CD8-positive, alpha-beta memory T cell (primary cell): ENCODE measurements at places on chromosomes 11 and 22.

GRCh38 chr11:4514196-4514595 lies 30.8 kb upstream of the OR52M1 start:
- no peak overlapping the region for H3K4me3 ChIP-seq
- no peak overlapping the region for H3K27ac ChIP-seq
- DNase-seq = no peak
- no peaks in the 10 kb centered on the region for H3K36me3 ChIP-seq

- H3K36me3 ChIP-seq = peaks cover 55% of the 10 kb centered on the region
- no peak for DNase-seq
- H3K27ac ChIP-seq = no peak overlapping the region
- peaks cover 8% of the 10 kb centered on the region for H3K4me1 ChIP-seq
Measured at GRCh38 chr22:41177622-41178424, 27.3 kb upstream of the L3MBTL2 start.

DNA sequence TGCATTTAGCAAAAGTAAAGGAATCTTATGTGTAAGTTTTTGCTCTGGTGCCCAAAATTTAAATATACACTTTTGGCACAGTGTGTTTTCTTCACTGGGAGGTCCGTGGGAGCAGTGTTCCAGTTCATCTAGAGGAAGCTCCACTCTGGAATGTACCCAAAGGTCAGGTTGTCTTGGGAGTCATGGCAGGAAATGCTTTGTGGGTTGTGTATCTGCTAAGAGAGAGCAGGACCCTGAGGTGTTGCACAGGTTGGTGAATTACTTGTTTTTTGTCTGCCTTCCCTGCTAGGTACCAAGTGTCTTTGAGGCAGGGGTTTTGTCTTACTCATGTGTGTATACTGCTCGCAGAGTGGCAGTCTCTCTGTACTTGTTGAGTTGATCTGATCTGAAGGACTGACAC lies 37.3 kb downstream of the DIXDC1 start:
- H3K27ac ChIP-seq = no peak overlapping the region
- no peak for DNase-seq
- no peak overlapping the region for H3K4me3 ChIP-seq
- H3K4me1 ChIP-seq = peaks cover 5% of the 10 kb centered on the region
- H3K36me3 ChIP-seq = no peaks in the 10 kb centered on the region
- peaks cover 6% of the 10 kb centered on the region for H3K27me3 ChIP-seq

DNA sequence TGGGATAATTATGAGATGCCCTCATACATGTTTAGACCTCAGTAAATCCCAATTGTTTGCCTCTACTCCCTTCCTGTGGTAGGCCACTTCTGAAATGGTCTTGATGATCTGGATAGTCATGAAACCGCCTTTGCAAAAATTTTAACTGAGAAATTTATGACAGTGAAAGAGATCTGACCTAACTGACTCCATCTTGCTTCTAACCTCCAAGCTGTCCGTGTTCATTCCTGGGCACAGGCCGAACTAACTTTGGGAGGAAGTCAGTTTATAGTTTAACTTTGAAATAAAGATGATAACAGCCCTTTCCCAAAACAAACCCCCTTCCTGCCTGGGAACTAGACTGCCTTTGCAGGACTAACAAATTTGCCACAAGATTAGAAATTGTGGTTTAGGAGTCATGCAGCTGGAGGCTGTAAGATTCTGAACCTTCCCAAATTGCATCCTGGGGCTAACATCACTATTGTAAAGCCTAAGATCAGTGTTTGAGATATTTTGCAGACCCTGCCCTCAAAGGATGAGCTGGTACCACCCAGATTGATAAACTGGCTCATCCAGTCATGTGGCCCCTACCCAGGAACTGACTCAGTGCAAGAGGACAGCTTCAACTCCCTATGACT lies 19.9 kb upstream of the CTR9 start:
- H3K27me3 ChIP-seq = no peaks in the 10 kb centered on the region
- DNase-seq = no peak
- peaks cover 9% of the 10 kb centered on the region for H3K4me1 ChIP-seq

DNA sequence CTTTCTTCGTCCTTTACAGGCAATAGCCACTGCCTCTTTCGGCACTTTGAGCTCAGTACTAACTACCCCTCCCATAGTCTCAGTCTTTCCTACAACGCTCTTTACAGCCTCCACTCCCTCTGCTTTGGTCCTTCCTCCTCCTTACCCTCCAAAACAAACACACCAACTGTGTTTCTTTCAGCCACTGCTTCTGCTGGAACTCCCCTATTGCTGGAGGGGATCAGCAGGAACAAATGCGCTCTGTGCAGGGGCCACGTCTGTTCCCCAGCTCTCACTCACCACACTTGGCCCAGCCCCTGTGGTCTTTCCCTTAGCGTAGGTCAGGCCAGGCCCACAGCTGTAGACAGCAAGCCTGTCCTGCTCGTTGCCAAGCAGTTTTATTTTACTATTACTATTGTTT lies 42.3 kb downstream of the PC start:
- no peak overlapping the region for H3K4me3 ChIP-seq
- no peak for DNase-seq
- no peaks in the 10 kb centered on the region for H3K36me3 ChIP-seq
- no peaks in the 10 kb centered on the region for H3K4me1 ChIP-seq
- no peak overlapping the region for H3K27ac ChIP-seq

GRCh38 chr11:9783986-9784385 lies 120.1 kb downstream of the SWAP70 start:
- H3K4me1 ChIP-seq = no peaks in the 10 kb centered on the region
- H3K27me3 ChIP-seq = no peaks in the 10 kb centered on the region
- H3K36me3 ChIP-seq = peaks cover 4% of the 10 kb centered on the region
- no peak for DNase-seq
